ENCODE measurements at places on chromosomes 4 and X. TPM values are rescaled to one million over a fixed set of nuclear protein-coding genes. Genes with fewer than 3 reads are reported as not detected.

The PLP1 gene
- 1.2 TPM for total RNA-seq

The NIPAL1 gene
- total RNA-seq: 0.48 TPM

The MTNR1A gene
- total RNA-seq: 0.44 TPM

The HMX1 gene
- not detected for total RNA-seq

The CLGN gene
- total RNA-seq: 0.60 TPM

The RNF128 gene
- total RNA-seq: not detected

The SNX12 gene
- total RNA-seq: 60.9 TPM

The ESX1 gene
- not detected for total RNA-seq

The STIM2 gene
- 13.5 TPM for total RNA-seq

DNA sequence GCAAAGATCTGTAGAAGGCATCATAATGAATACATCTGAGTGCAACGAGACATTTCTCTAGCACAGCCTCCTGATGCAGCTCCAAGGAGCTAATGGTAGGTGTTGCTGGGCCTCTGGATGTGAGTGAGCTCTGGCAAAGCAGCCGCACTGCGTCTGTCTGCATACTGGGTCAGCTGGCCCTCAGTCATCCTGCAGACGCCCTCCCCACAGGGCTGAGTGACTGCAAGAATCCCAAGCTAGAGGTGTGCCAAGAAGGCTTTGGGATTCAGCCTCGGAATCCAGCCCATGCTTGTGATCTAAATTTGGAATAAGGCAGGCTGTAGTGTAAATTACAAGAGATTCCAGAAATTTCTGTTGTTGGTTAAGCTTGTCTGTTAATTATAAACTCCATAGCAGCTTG is 18.5 kb downstream of the HERC3 start:
- H3K27ac ChIP-seq: peak overlapping the region; percentile 77
- DNase-seq: no peak
- no peaks in the 10 kb centered on the region for H3K27me3 ChIP-seq
- H3K4me1 ChIP-seq: peaks cover 41% of the 10 kb centered on the region
- peaks cover 7% of the 10 kb centered on the region for H3K36me3 ChIP-seq

GRCh38 chr4:47465004-47465403 is 1.5 kb upstream of the COMMD8 start:
- peaks cover 41% of the 10 kb centered on the region for H3K4me1 ChIP-seq
- no peaks in the 10 kb centered on the region for H3K36me3 ChIP-seq
- no peak for DNase-seq

- H3K27ac ChIP-seq: peak overlapping the region; percentile 83
- peaks cover 2% of the 10 kb centered on the region for H3K36me3 ChIP-seq
- peaks cover 73% of the 10 kb centered on the region for H3K4me1 ChIP-seq
- DNase-seq: no peak
- H3K27me3 ChIP-seq: no peaks in the 10 kb centered on the region
- H3K4me3 ChIP-seq: no peak overlapping the region
Observed at GRCh38 chr4:158823461-158823873, 54.6 kb downstream of the FNIP2 start.

DNA sequence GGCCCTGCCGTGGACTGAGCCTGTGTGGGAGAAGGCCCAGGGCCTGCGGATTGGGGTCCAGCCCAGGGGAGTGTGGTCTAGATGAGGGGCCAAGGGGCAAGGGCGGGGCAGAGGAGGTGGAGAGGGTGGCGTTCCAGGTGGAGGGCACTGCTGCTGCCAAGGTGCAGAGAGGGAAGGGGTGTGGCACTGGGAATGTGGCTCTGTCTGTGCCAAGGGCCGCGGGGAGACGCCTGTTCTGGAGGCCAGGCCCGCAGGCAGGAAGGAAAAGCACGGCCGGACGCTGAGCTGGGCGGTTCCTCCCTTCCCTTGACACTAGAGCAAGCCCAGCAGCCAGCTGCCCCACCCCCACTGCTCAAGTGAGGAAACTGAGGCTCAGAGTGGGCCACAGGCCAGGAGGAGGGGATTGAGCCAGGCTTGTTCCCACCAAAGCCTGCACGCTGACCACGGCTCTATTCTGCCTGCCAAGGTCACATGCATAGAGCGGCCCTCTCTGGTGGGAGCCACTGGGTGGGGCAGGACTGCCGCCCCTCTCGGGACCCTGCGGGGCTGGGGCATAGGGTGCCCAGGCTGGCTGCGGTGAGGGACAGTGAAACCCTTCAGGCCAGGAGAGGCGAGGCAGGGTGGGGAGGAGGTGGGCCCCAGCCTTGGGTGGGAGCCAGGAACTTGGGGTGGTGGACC is 13.0 kb downstream of the SH3BP2 start:
- peaks cover 40% of the 10 kb centered on the region for H3K4me1 ChIP-seq
- DNase-seq: peak; percentile 84
- H3K36me3 ChIP-seq: peaks cover 5% of the 10 kb centered on the region

DNA sequence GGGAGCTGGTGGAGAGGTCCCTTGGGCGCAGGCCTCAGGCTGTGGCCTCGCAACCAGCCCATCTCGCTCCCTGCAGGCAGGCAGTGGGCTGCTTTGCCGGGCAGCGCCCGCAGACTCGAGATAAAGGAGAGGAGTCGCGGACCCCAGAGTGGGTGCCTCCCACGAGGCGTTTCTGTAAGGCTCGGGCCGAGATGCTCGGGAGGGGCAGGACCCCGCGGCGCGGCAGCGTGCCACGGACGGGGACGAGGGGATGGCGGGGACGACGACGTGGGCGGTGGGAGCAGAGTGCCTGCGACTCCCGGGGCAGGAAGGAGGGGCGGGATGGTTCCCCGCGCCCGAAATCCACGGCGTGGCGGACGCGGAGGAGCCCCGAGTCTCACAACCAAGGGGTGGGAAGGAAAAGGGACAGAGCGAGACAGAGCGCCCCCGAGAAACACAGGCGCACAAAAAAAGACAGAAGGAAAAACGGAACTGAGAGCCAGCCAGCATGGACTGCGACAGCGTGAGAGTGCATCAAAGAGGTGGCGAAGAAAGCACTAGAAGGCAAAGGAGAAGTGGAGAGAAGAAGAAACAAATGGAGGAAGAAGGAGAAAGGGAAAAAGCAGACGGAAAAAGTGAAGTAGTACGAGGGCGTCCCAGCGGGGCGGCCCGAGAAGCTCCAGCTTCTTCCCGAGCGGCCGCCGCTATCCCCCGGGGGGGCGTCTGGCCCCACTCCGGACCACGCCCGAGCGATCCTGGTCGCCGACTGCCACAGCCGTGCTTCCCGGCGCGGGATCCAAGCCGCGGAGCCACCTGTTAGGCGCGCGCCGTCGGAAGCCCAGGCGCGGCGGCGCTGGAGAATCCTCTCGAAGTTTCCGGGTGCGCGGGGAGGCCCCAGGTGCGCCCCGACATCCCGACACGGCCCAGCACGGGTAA is 1.5 kb downstream of the BEND4 start:
- H3K36me3 ChIP-seq: peaks cover 4% of the 10 kb centered on the region
- H3K4me1 ChIP-seq: peaks cover 20% of the 10 kb centered on the region
- no peak overlapping the region for H3K27ac ChIP-seq
- no peak for DNase-seq

- no peak overlapping the region for H3K27ac ChIP-seq
- no peak overlapping the region for H3K4me3 ChIP-seq
- DNase-seq: no peak
- H3K27me3 ChIP-seq: no peaks in the 10 kb centered on the region
- no peaks in the 10 kb centered on the region for H3K4me1 ChIP-seq
- no peaks in the 10 kb centered on the region for H3K36me3 ChIP-seq
Observed at GRCh38 chrX:144768540-144768939, 478.8 kb upstream of the SPANXN1 start.

- H3K4me3 ChIP-seq: no peak overlapping the region
- H3K27me3 ChIP-seq: no peaks in the 10 kb centered on the region
- no peaks in the 10 kb centered on the region for H3K36me3 ChIP-seq
- H3K27ac ChIP-seq: no peak overlapping the region
- peaks cover 18% of the 10 kb centered on the region for H3K4me1 ChIP-seq
- no peak for DNase-seq
Observed at GRCh38 chr4:27819246-27819645, 958.6 kb downstream of the STIM2 start.

- no peak for DNase-seq
- peaks cover 2% of the 10 kb centered on the region for H3K36me3 ChIP-seq
- no peaks in the 10 kb centered on the region for H3K4me1 ChIP-seq
- no peak overlapping the region for H3K4me3 ChIP-seq
- no peak overlapping the region for H3K27ac ChIP-seq
Observed at GRCh38 chrX:153845195-153845594, 14.9 kb upstream of the PDZD4 start.

GRCh38 chrX:11064851-11065600 is 46.1 kb upstream of the HCCS start:
- peak overlapping the region; percentile 83 for H3K27ac ChIP-seq
- H3K27me3 ChIP-seq: no peaks in the 10 kb centered on the region
- peak overlapping the region; percentile 10 for H3K4me3 ChIP-seq
- peaks cover 29% of the 10 kb centered on the region for H3K4me1 ChIP-seq
- H3K36me3 ChIP-seq: no peaks in the 10 kb centered on the region
- DNase-seq: no peak

DNA sequence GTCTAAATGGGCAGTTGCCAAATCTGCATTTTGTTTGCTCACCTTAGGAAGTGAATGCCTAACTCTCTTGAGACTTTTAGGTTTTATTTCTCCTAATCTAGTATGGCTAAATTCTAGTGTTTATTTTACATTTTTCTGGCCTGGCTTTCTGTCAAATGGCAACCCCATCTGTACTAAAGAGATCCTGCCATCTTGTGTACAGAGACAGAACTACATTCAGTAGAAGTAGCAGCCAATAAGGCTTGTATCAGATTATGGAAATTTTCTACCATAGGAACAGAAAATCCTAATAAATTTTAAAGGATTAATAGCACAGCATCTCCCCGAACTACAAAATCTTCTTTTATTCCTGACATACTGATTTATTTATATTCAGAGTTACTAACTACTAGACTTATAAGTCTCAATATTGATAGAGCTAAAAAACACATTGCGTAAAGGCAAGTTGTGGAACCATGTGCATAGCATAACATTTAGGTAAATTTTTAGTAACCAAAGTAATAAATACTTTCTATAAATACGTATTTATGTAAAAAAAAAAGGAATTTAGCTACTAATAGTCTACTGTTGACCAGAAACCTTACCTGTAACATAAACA is 45.5 kb downstream of the TMEM144 start:
- H3K4me1 ChIP-seq: peaks cover 3% of the 10 kb centered on the region
- H3K27ac ChIP-seq: no peak overlapping the region
- DNase-seq: no peak

DNA sequence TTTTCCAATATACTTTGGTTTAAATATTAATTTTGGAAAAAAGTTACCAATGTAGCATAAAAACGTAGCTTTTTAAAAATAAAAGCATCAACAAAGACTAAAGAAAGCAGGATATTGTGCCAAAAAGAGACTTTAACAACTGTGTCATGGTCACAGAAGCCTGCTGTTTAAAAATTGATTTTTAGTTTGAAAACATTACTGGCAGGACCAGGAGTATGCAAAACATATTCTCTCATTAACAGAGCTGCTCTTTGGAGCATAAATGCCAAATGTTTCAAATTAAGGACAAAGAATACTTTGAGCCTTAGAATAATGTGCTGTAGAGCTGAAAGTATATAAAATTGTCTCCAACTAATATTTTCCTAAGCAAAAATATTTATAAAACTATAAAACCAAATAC is 279.0 kb downstream of the ARAP2 start:
- H3K27me3 ChIP-seq: no peaks in the 10 kb centered on the region
- no peak for DNase-seq
- peaks cover 14% of the 10 kb centered on the region for H3K4me1 ChIP-seq

DNA sequence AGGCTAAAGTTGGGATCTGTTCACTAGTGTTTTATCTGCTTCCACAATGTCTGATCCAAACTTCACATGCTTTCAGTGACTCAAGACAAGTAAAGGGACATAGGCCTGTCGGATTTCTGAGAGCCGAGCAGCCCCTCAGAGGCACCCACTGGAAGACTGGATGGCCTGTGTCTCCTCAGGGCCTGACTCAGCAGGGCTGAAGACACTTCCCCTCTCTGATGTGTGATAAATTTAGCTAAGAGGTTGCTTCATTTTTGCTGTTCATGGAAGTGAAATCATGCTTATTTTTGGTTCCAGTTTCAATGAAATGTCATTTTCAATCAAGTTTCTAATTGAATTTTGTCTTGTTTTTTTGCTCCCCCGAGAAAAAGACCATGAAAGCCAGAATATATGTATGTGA is 93.7 kb downstream of the MXRA5 start:
- no peaks in the 10 kb centered on the region for H3K27me3 ChIP-seq
- peak overlapping the region; percentile 84 for H3K27ac ChIP-seq
- no peaks in the 10 kb centered on the region for H3K36me3 ChIP-seq
- H3K4me1 ChIP-seq: peaks cover 40% of the 10 kb centered on the region
- H3K4me3 ChIP-seq: no peak overlapping the region

DNA sequence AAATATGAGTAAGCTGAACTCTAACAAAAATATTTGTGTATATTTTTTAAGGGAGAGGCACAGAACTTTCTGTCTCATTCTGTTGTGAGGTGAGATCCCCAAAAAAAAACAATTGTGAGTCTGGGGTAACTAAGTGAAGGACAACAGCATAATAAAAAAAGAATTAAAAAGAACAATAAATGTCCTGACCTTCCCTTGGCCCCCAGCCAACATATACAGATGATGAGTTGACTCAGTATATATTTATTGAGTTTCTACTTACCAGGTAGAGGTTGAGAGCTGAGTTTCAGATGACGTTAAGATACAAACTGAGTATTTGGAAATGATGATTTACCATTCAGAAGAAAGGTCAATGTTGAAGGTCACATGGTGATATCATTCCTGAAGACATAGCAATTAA is 239.5 kb downstream of the KCNIP4 start:
- H3K27ac ChIP-seq: no peak overlapping the region
- no peak for DNase-seq
- peaks cover 20% of the 10 kb centered on the region for H3K27me3 ChIP-seq
- H3K4me3 ChIP-seq: no peak overlapping the region
- H3K4me1 ChIP-seq: no peaks in the 10 kb centered on the region

- H3K27me3 ChIP-seq: no peaks in the 10 kb centered on the region
- H3K4me3 ChIP-seq: no peak overlapping the region
- no peak for DNase-seq
- no peak overlapping the region for H3K27ac ChIP-seq
- H3K36me3 ChIP-seq: no peaks in the 10 kb centered on the region
- peaks cover 3% of the 10 kb centered on the region for H3K4me1 ChIP-seq
Observed at GRCh38 chr4:185437809-185438208, 12.0 kb upstream of the UFSP2 start.

- DNase-seq: no peak
- peaks cover 14% of the 10 kb centered on the region for H3K27me3 ChIP-seq
- H3K4me1 ChIP-seq: peaks cover 37% of the 10 kb centered on the region
- H3K4me3 ChIP-seq: no peak overlapping the region
- H3K27ac ChIP-seq: no peak overlapping the region
- H3K36me3 ChIP-seq: peaks cover 3% of the 10 kb centered on the region
Observed at GRCh38 chr4:7651461-7651921, 216.8 kb upstream of the PSAPL1 start.

- H3K36me3 ChIP-seq: no peaks in the 10 kb centered on the region
- H3K4me3 ChIP-seq: no peak overlapping the region
- DNase-seq: no peak
- H3K27ac ChIP-seq: no peak overlapping the region
- H3K27me3 ChIP-seq: no peaks in the 10 kb centered on the region
Observed at GRCh38 chr4:10032625-10033024, 11.3 kb upstream of the SLC2A9 start.

GRCh38 chrX:13428053-13428786 is 108.4 kb upstream of the ATXN3L start:
- no peaks in the 10 kb centered on the region for H3K27me3 ChIP-seq
- H3K4me1 ChIP-seq: peaks cover 37% of the 10 kb centered on the region
- H3K27ac ChIP-seq: peak overlapping the region; percentile 90
- H3K4me3 ChIP-seq: no peak overlapping the region

GRCh38 chr4:100063355-100063754 is 113.3 kb upstream of the H2AZ1 start:
- no peaks in the 10 kb centered on the region for H3K36me3 ChIP-seq
- peaks cover 12% of the 10 kb centered on the region for H3K4me1 ChIP-seq
- no peak for DNase-seq
- H3K27ac ChIP-seq: no peak overlapping the region

Measured in chondrocyte (in vitro differentiated cells).